Right atrium auricular region (tissue), 2 donors: ENCODE measurements at places on chromosomes 2 and 18. TPM values are rescaled to one million over a fixed set of nuclear protein-coding genes. Genes with fewer than 3 reads are reported as not detected.

Gene MC2R
- not detected for total RNA-seq

Gene PECR
- total RNA-seq, result 6.0 TPM

- no peak overlapping the region for H3K4me3 ChIP-seq
- H3K4me1 ChIP-seq, result no peaks in the 10 kb centered on the region
- no peaks in the 10 kb centered on the region for H3K27me3 ChIP-seq
These were observed 169.2 kb upstream of the GLI2 start for GRCh38 chr2:120566331-120567035.

DNA sequence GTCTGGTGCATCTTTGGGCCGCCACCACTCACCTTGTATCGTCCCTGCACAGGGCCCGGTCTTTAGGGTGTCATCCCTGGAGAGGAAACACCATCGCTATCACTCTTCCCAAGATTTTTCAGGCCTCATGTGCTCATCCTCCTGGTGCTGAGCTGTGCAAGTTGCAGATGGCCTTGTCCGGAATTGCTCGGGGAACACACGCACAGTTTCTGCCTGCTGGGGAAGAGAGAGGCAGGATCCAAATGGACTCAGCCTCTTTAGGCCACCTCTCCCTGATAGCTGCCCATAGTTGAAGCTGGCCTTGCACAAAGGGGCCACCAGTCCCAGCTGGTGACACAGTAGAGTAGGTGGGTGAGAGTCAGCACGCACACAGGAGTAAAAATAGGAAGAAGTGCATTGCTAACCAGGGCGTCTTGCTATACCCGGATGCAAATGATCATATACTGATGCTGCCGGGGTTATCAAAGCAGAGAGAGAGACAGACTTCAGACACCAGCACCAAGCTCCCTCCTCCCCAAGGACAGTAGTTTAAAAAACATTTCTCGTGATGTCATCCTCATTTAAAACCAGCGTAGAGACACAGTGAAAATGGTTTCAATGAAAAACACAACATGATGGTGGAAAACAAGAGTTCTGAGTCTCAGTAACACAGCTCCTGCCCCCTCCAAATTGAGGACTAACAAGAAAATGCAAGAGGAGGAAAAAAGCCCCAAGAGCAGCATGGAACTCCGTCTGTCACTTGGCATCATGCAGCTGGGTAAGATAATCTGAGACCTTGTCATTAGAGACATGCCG, 147.5 kb upstream of the NCK2 start:
- no peaks in the 10 kb centered on the region for H3K36me3 ChIP-seq
- peaks cover 11% of the 10 kb centered on the region for H3K4me1 ChIP-seq
- no peaks in the 10 kb centered on the region for H3K27me3 ChIP-seq
- no peak for DNase-seq
- H3K27ac ChIP-seq, result no peak overlapping the region
- no peak overlapping the region for H3K4me3 ChIP-seq

- H3K4me1 ChIP-seq, result peaks cover 22% of the 10 kb centered on the region
- no peaks in the 10 kb centered on the region for H3K36me3 ChIP-seq
- DNase-seq, result no peak
- H3K27ac ChIP-seq, result no peak overlapping the region
- H3K27me3 ChIP-seq, result no peaks in the 10 kb centered on the region
These were observed 107.3 kb downstream of the KLHL29 start for GRCh38 chr2:23492337-23492675.
